Activated CD4-positive, alpha-beta T cell treated with anti-CD3 and anti-CD28 coated beads, Interleukin-2, amount 10 ng/mL, durations not matched to agents 7 days and 5 days (primary cell): ENCODE measurements at places on chromosomes 11 and 22. TPM values are rescaled to one million over a fixed set of nuclear protein-coding genes. Genes with fewer than 3 reads are reported as not detected.

GRCh38 chr22:39481595-39481994, 20.5 kb upstream of the MIEF1 start:
- DNase-seq, result no peak

GRCh38 chr11:60809691-60810090, 24.6 kb downstream of the MS4A10 start:
- DNase-seq, result no peak

DNA sequence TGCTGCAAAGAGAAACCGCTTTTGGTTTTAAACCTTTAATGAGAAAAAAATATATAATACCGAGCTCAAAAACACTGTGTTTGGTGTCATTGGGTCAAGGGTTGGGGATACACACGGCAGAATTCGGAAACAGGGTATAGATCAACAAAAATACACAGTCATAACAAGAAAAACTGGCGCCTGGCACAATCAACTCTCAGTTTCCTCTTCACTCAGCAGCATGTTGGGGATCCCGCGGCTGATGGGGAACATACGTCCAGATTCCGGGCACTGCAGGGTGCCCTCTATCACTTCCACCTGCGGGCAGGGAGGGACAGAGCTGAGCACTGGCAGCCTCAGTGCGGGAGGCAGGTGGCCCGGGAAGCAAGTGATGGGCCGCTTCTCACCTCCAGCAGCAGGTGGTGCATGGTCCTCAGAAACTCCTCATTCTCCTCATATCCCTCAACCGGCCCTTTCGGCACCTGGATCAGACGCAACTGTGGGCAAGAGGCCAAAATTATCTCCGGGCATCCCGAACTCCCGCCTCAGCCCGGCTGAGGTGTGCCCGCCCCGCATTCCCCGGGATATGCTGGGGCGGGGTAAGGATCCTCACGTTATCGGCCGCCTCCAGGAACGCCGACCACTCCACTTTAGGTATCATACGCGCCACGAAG, 561 bp downstream of the TRMT112 start:
- DNase-seq, result peak; percentile 45

DNA sequence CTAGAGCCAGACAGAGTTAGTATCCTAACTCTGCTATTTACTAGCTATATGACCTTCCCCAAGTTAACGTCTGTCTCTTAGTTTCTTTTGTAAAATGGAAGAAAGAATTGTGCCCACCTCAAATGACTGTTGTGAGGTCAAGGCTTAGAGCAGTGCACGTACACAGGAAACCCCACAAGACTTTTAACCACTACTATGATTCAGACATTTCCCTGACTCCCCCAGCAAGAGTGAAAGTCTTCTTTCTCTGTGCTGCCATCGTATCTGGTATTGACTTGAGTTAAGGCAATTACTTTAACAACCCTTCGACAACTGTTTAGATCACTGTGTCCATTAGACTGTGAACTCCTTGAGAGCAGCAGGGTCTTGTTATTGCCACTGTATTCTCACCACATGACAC, 2.6 kb upstream of the OR52W1 start:
- DNase-seq, result no peak

- no peak for DNase-seq
These were observed 34.8 kb downstream of the CELSR1 start for GRCh38 chr22:46502440-46503175.

Gene NPAT
- total RNA-seq, result 74.6 TPM

Gene MMP12
- total RNA-seq, result not detected

Gene TRIM34
- 13.9 TPM for total RNA-seq

- peak; percentile 11 for DNase-seq
These were observed 321.0 kb downstream of the NTM start for GRCh38 chr11:131691181-131692041.

GRCh38 chr11:117580866-117581265, 216.2 kb downstream of the DSCAML1 start:
- DNase-seq, result no peak

DNA sequence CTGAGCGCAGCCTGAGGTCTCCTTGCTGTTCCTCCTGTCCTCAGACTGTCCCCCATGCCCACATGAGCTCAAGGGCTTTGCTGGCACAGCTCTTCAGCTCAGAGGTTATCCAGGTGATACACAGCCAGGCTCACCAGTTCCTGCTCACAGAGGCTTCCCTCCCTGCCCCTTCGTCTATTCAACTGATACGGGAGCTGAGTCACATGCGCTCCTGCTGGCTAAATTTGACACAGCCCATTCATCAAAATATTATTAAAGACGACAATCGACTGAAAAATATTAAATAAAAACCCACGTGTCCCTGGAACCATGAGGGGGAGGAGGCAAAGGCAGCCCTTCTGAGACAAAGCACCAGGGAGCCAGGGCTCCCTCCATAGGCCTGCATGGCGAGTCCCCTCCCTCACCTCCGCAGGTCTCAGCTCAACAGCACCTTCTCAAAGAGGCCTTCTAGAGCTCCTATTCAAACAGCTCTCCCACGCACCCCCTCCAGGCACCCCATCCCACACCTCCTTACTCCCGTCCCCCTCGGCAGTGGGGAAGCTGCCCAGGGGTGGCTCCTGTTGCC, 40.5 kb downstream of the DUSP8 start:
- no peak for DNase-seq

DNA sequence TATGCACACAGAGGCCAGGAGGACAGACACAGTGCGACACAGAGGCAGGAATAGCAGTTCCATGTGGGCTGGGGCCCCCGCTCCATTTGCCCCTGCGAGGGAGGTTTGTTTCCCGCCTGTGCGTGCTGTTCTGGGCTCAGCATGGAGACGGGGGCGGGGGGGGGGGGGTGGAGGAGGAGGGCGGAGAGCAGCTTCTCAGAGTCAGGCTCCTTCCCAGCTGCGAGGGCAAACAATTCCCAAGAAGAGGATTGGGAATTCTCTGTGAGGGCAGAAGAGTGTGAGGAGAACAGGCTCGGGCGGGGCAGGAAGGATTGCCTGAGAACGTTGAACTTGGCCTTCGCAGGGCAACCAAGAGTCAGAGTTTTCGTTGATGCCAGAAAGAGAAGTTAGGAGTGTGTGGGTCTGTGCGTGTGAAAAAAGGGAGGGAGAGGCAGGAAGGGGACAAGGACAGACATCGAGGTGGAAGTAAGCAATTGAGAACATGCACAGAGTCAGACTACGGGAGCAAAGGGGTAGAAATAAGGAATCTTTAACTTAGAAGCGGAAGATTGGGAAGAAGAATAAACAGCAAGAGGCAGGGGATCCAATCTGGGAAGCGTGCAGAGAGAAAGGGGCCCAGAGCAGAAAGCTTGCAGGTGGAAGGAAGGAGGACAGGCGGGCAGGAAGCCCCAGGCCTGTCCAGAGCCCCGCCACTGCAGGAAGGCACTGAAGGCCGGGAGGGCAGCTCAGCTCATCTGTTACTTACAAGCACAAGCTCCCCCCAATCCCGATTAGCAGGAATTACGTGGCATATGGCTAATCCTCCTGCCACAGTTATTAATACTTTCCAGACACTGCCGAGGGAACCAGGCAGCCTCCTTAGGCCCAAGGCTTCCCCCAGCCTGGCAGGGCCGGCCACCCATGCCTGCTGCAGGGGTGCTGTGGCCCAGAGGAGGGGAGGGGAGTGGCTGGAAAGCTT, 15.6 kb upstream of the JAM3 start:
- DNase-seq, result no peak

DNA sequence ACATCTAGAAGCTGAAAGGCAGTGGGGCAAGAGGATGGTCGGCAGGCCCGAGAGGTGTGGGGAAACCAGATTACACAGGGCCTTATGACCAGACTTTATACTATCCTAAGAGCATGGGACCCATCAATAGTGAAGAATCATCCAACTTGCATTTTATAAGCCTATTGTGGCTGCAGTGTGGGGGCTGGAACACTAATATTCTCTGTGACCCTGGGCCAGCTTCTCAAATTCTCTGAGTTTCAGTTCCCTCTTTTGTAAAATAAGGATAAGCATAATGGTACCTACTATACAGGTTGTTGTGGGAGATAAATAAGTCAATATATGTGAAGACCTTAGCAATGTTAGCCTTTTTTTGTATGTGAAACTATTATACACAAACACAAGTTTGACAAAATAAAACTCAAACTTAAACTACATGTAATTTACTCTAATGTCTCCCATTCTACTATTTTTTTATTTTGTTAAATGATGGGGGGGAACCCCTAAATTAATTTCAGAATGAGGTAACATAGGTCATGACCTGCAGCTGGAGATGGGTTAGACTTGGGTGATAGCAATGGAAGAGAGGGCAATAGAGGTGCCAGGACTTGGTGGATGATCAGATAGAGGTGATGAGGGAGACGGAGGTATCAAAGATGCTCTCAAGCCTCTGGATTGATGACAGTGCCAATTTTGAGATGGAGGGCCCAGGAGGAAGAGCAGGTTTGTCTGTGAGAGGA, 30.1 kb downstream of the SMCO4 start:
- no peak for DNase-seq

DNA sequence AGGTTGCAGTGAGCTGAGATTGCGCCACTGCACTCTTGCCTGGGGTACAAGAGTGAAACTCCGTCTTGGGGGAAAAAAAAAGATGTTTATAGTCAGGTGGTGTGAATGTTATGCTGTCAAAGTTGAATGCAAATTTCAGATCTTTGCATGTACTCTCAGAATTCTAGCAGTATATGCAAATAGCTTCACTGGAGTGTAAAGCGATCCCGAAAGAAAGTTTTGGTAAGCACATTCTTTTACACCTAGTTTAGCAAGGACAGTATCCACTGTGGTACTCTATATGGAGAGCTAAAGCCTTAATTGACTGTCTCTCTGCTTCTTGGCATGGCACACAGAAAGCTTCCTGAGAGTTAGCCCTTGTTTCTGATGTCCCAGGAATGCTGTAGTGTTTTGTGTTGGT, 4.0 kb downstream of the JAM3 start:
- no peak for DNase-seq

- no peak for DNase-seq
These were observed 49.3 kb downstream of the FBLN1 start for GRCh38 chr22:45552017-45552411.

Gene GGTLC3
- not detected for total RNA-seq

Gene ANKRD42
- total RNA-seq, result 1.8 TPM
